ENCODE measurements at places on chromosomes 4 and X.
A peak's percentile ranks its signal among the peaks of the same experiment; 100 is the strongest.

GRCh38 chr4:170057866-170058265 lies 31.7 kb upstream of the MFAP3L start:
- DNase-seq: no peak

DNA sequence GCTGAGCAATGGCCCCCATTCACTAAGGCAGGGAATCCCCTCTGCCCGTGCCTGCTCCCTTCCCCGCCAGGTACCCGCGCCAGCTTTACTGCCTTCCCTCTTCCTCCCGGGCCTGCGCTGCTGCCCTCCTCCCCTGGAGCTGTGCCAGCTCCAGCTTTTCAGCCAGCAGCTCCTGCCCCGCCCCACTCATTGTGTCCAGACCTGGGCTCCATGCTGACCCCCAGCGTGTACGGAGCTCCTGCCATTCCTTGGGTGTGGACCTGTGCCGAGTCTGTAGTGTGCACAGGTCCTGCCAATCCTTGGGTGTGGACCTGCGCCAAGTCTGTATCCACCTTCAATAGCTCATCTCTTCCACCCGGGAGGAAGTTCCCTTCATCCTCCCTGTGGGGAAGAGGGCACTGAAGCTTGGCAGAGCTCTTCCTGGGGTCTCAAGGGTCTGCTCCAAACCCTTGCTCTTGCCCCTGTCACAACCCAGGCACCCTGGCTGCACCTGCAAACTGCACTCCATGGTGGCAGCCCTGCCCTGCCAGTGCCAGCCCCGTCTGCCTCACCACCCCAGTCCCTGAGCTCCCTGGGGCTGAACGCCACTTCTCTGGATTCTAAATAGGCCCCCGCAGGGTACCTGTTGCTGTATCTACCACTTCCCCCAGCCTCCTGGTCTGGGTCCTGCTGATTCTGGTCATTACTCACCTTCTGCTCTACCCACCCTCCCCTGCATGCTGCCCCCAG lies 63.9 kb downstream of the TRMT44 start:
- DNase-seq: no peak

DNA sequence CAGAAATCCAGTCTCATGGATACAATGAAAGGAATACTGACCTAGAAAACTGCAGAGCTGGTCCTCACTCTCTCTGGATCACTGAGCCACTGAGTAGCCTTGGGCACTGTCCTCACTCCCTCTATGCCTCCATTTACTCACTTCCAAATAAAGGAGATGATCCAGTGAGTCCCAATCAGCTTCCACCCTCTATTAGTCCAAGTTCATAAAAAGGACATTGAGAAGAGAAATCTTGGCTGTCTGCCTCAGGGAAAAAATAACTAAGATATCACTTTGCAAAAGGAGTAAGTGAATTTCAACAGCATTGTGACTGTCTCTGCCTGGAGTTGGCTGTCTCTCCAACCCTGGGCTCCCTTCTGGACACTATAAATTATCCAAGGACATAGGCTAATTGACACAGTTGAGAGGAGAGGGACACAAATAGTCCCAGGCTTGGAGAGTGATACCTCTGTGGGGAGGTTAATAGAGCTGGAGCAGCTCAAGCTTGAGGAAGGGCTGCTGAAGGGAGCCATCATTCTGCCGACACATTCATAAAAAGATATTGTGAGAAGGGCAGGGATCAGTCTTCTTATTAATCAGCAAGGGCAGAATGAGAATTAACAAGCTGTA lies 572.3 kb downstream of the RAB28 start:
- no peak for DNase-seq

DNA sequence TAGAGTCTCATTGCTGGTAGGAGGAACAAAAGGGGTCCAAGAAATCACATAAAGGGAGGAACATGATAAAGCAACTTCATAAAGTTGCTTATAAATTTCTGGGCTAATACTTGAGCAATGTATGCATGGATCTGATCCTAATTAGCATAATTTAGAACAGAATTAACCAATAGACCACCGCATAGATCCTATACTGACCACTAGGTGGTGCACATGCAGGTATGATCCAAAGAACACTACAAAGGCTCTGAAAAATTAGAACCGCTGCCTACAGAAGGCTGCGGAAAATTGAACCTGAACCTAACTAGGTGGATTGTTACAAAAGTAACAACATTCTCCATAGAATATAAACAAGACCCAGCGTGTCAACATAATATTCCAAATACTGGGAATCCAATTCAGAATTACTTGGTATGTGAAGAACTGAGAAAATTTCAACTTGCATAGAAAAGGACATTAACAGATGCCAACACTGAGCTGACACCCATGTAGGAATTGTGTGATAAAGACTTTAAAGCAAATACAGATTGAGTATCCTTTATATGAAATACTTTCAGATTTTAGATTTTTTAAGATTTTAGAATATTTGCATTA lies 23.3 kb downstream of the BRCC3 start:
- DNase-seq: no peak

- no peak for DNase-seq
These were observed 309.9 kb upstream of the PPP1R2C start for GRCh38 chrX:43087830-43088229.

DNA sequence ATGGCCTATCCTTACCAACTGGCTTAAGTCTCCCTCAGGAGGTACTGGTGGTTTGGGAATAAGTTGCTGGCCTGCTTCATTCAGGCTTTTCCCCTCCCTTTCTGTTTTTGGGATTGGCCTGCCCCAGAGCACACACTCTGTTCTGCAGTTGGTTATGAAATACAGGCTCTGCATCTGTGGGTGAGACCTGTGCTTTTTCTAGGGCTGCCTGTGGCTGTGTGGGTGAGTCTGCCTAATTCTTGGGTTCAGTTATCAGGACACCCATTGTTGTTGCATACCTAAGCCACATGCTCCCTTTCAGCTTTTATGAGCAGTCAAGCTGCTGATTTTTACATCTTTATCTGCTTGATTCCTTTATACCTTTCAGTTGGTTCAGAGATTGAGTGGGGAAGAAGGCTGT lies 19.0 kb upstream of the CWH43 start:
- DNase-seq: no peak

DNA sequence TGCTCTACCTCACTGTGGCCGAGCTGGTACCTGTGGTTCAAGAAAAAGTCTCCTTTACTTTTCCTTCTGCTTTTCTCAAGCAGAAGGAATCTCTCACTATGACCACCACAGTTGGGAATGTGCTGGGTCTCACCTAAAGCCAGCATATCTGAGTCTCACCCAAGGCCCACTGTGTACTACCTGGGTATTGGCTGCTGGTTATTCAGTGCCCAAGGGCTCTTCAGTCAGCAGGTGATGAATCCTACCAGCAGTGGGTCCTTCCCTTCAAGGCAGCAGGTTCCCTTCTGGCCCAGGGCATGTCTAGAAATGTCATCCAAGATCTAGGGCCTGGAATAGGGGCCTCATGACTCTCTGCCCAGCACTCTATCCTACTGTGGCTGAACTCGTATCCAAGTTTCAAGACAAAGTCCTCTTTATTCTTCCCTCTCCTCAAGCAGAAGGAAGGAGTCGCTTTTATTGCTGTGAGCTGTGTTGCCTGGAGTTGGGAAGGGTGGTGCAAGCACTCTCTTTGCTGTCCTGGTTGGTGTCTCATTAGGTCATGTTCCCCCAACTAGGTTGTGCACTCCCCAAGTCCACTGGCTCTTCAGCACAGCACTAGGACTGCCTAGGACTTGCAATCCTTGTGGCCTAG lies 6.1 kb downstream of the CXCL10 start:
- DNase-seq: no peak

DNA sequence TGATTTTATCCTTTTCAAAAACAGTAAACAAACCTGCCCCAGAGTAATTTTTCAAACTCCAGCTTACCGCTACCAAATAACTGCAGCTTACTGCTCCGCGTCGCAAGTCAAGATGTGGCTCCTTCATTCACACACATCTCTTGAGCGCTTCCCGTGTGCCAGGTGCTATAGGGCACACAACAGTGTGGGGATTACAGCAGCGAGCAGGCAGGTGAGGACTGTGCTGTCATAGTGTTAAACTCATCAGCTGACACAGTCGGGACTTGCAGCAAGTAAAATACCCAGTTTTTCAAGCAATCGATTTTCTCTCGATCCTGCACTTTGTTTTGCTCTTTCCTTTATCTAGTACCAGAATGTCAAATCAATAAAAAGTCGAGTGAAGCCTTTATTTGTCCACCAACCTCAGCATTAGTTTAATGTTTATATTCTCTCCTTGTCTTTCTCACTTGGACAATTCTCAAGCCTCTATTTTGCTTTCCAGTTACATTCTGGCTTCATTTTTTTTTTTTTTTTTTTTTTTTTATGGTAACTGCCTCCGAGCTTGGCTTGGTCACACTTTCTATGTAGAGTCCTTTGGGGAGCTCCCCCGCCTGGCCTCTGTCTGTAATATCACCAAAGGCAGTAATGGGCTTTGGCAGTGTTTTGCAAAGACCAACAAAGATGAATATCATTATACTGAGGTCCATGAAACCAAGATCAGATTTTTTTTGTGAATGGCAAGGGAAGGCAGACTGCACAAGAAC lies 8.3 kb upstream of the ASB5 start:
- peak; percentile 34 for DNase-seq

GRCh38 chr4:2246384-2247127 lies 4.6 kb upstream of the HAUS3 start:
- no peak for DNase-seq

GRCh38 chrX:13327666-13328065 lies 7.8 kb upstream of the ATXN3L start:
- no peak for DNase-seq

Measured in stimulated activated CD4-positive, alpha-beta T cell treated with anti-CD3 and anti-CD28 coated beads, Interleukin-4, amount 100 ng/mL, for 1 hour (primary cell).